H7 (cell line): ENCODE measurements at places on chromosomes 6 and 20. TPM values are rescaled to one million over a fixed set of nuclear protein-coding genes. Genes with fewer than 3 reads are reported as not detected.
A peak's percentile ranks its signal among the peaks of the same experiment; 100 is the strongest.

DNA sequence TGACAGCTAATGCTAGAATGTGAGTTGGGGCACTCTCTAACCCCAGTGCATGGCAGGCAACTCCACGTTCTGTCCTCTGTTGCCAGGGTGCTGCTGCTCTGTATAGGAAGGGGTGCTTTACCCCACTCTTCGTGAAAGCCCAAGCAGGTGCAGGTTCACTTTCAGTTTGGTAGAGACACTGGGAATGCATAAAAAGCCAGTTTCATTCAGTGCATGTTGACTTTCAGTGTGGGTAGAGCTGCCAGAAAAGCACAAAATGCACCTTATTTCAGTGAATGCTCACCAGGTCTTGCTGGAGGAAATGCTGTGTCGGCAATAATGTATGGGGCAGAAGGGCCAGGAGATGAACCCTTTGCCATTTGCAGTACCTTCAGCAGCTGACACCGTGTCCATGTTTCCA is 62.1 kb upstream of the ADGRB3 start:
- DNase-seq = no peak

DNA sequence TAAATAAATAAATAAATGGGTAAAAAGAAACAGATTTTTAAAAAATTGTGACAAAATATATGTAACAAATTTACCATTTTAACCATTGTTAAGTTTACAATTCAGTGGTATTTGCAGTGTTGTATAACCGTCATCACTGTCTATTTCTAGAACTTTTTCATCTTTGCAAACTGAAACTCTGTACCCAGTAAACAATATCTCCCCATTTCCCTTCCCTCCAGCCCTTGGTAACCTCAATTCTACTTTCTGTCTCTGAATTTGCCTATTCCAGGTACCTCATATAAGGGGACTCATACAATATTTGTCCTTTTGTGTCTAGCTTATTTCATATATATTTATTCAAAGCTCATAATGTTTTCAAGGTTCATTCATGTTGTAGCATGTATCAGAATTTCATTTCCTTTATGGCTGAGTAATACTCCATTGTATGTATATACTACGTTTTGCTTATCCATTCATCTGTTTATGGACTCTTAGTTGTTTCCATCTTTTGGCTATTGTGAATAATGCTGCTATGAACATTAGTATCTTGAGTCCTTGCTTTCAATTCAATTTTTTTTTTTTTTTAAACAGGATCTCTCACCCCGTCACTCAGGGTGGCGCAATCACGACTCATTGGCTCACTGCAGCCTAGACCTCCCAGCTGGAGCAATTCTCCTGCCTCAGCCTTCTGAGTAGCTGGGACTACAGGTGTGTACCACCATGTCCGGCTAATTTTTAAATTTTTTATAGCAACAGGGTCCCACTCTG is 8.9 kb downstream of the MANBAL start:
- DNase-seq = no peak

- peak; percentile 63 for DNase-seq
Measured at GRCh38 chr6:89410231-89410761, 1.8 kb downstream of the RRAGD start.

The OR2H2 gene
- not detected in 2 replicates for total RNA-seq

The ZNF831 gene
- total RNA-seq = not detected in 2 replicates

The CRNKL1 gene
- total RNA-seq = 17.1 and 23.0 TPM in 2 replicates

The ABHD16A gene
- 35.7 and 39.7 TPM in 2 replicates for total RNA-seq

The MCHR2 gene
- total RNA-seq = not detected in 2 replicates

GRCh38 chr6:130515306-130515705 is 149.5 kb downstream of the TMEM200A start:
- no peak for DNase-seq

DNA sequence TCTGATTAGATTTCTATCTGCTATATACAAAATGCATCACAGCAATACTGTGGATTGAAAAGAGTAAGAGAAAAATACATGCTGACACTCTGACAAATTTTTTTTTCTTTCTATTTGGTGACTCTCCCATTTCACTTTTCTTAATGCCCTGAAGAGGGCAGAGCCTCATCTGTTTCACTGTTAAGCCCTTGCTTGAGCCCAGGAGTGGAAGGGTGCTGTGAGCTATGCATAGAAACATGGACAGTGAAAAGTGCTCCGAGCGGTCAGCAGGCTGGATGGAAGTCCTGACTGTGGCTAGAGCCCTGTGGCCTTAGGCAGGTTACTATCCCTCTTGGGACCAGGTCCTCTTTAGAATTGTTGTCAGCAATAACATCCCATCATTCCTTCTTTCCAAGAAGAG is 17.4 kb upstream of the CSE1L start:
- peak; percentile 37 for DNase-seq

The MRPS10 gene
- 46.5 and 60.9 TPM in 2 replicates for total RNA-seq

DNA sequence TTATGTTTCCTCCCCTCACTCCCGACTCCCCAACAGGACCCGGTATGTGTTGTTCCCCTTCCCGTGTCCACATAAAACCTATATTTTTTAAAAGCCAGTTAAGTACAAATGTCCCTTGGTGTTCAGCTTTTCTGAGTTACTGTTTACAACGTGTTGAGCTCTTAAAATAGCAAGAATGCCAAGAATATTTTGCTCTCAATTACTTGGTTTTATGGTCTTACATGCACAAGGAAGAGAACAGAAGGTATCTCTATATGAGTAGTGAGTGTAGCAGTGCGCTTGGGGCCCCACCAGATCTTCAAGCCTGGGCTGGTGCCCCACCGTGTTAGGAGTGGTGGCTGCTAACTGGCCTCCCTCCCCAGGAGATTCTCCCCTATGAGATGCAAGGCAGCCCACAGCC is 75.3 kb downstream of the RIN2 start:
- DNase-seq = no peak

DNA sequence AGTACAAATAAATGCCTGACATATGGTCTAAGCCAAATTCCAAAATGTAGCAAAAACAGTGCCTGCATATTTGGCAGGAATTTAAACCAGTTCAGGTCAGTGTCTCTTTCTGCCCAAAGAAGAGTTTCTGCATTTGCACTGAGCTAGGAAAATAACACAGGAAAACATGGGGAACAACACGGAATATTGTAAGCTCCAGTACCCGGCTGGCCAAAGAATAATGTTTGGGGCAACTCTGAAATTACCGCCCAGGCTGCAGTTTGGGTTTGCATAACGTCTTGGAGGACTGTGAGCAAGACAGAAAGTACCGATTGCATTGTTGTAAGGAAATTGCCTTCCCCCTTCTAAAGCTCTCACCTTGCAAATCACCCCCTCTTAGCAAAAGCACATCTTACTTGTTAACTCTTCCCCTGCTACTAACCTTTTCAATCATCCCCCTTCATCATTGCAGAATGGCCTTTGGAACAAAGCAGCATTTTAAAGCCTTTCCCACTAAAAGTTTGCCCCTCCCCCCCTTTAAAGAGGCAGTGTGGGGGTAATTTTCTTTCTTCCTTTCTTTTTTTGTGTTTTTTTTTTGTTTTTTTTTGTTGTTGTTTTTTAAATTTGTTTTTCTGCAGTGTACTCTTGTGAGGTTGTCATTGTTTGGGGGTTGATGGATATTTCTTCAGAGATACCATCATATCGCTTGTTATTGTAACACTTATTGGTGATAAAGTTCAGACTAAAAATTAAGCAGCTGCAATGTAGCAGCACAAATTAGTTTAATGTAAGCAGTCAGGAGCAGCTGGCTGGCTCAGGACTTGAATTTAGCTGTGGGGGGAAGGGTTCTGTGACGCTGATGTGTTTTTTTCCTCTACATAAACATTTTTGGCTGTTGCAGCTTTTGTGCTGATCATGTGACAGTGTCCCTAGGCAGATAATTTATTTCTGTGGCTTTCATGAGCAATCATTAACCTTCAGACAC is 100.0 kb upstream of the CITED2 start:
- peak; percentile 9 for DNase-seq

DNA sequence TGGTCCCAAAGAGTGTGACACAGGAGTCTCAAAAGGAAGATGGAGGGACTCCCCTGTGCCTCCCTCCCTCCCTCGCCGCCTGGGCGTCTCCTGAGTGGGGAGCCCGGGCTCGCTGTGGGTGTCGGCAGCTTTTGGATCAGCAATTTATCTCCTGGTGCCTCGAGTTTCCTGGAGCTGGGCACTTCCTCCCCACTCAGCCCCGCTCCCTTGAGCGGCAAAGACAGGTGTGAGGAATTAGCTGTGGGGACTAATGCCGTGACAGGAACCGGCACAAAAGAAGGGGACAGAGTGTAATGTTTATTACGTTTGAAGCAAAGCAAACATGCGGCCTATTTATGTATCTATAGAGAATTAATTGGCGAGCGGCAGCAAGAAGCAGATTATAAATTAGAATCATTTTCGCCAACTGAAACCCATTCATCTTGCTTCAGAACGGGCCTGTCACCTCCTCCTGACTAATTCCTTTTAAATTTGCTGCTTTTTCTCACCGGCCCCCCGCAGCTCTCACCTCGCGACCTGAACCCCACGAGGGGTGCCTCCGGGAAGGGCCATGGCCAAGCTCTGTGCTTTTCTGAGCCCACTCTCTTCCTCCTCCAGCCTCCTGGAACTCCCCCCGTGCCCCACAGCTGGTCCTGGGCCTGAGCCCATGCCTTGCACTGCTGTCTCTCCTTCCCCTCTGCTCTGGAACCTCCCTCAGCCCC is 8.8 kb upstream of the CDH22 start:
- peak; percentile 47 for DNase-seq

The SLC17A1 gene
- not detected in 2 replicates for total RNA-seq

The DYNLRB1 gene
- 168 and 193 TPM in 2 replicates for total RNA-seq

GRCh38 chr20:50805349-50805684 is 10.5 kb downstream of the BCAS4 start:
- peak; percentile 5 for DNase-seq

DNA sequence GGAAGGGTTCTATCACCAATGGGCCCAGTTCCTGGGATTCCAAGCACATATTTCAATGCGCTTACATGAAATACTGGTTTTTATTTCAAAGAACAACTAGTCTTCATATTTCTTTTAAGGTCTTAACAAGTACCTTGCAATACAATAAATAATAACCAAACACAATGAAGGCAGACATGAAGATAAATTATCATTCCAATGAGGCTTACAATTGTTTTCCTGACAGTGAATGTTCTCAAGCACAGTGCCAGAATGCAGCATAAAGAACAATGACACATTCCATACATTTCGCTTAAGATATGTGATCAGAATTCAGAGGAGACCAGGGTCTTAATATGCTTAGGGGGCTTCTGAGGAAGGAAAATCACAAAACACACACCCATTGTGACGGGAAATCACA is 26.3 kb downstream of the RAMACL start:
- no peak for DNase-seq

DNA sequence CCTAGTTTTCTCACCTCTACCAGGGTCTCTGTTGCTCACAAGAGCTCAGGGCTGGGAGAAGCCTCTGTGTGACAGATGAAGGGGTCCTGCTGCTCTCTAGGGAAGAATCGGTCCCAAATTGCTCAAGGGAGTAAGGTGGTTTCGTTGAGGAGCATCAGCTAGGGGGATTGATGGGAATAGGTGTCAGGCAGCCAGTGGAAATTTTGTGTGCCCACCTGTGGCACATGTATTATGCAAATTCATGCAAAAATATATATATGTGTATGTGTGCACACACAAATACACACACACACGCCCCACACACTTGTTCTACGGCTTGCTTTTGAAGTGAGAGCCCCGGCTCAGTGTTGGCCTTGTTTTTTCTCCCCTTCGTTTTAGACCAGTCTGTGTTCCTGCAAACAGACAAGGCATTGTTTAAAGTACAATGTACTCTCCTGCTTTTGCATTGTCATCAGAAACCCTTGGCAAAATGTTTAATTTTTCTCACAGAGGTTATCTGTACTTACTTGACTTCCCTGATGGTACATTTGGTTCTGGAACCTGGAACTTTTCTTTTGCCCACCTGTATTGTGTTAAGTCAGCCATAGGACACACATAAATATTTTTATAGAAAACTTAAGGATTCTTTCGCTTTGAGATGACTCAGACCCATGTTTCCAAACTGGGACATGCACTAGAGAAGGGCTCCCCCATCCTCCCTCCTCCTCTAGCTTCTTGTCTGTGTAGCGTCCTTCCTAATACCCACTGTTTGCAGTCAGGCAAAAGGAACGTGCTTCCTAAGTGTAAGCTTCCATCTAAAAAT is 26.7 kb downstream of the FOXO3 start:
- DNase-seq = no peak

DNA sequence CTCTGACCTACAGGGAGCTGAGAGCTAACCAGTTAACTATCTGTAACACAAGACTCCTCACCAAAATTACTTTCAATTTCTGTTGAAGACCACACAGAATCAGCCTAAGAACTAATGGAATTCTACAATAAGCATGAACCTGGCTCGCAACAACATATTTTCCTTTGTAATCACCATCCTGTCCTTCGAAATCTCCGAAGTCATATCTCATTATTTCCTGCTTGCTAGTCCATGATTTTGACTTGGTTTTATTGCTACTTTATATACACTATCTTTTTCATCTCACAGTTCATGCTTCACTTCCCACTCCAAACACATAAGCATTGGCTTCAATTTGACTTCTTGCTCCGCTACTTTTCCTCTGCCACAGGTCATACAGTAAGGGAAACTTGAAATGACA is 405.8 kb upstream of the FKBP1C start:
- no peak for DNase-seq
